ENCODE measurements at places on chromosomes 13 and 19.
A peak's percentile ranks its signal among the peaks of the same experiment; 100 is the strongest.

DNA sequence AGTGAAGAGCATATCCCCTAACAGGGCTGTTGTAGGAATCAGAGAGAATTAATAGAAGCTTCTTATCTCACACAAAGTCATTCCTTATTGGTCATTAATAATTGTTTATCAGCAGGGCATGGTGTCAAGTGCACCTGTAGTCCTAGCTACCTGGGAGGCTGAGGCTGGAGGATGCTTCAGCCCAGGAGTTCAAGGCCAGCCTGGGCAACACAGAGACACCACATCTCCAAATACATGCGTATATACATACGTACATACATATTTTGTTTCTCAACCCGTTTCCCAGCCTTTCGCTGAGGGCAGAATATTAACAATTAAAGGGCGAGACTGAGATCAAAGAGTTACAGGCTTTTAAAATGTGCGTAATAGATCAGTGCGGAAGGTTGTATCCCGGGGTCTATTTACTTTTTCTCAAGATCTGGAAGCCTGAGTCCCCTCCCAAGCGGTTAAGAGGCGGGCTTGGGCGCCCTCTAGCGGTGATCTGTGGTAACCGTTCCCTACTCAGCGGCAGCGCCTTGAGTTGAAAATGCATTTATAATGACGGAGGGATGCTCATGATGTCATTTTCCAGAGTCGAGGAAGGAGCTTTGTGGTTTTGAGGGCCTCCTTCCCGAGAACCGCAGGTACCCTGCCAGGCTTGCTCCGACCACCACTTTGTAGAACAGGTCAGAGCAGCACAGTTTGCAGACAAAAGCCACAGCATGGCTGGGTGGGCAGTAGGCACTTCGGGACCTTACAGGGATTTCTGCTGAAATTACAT, 169.6 kb upstream of the GPR12 start:
- DNase-seq, result peak; percentile 41

- DNase-seq, result no peak
Observed at GRCh38 chr13:32038343-32038742, 6.8 kb downstream of the FRY start.

DNA sequence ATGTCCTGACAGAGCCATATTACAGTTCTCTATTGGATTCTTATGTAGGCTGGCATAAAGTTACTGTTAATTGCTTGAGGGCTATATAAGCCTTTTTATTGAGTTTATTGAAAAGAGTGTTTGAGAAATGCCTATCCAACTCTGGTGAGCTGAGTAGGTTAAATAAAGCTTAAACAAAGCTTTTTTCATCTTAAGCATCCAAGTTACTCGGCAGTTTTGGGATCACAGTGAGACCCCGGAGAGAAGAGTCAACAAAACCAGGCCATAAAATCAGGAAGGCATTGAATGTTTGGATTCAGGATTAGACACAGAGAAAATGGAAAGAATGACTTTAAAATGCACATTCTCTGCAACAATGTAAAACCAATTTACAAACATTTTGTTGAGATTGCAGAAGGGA, 588.5 kb downstream of the DACH1 start:
- DNase-seq, result no peak

- DNase-seq, result no peak
Observed at GRCh38 chr13:111877906-111878305, 189.0 kb upstream of the SOX1 start.

- no peak for DNase-seq
Observed at GRCh38 chr13:111555268-111555808, 234.9 kb downstream of the TEX29 start.

GRCh38 chr19:49389406-49389805, 1.4 kb downstream of the KASH5 start:
- no peak for DNase-seq

DNA sequence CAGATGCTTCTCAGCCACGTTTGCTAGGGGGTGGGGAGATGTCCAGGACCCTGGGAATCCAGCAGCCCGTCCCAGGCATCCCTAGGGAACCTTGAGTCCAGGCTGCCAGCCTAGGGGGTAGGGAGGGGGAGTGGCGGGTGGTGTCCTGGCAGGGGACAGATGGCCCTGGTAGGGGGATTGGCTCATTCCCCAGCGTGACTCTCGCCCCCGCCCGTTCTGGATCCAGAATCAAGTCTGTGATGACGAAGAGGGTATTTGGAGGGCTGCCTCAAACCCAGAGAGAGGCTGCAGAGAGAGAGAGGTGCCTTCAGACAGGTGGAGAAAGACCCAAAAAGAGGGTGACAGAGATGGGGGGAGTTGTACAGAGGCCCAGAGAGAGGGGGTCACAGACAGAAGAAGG, 4.1 kb downstream of the SLC17A7 start:
- DNase-seq, result no peak

DNA sequence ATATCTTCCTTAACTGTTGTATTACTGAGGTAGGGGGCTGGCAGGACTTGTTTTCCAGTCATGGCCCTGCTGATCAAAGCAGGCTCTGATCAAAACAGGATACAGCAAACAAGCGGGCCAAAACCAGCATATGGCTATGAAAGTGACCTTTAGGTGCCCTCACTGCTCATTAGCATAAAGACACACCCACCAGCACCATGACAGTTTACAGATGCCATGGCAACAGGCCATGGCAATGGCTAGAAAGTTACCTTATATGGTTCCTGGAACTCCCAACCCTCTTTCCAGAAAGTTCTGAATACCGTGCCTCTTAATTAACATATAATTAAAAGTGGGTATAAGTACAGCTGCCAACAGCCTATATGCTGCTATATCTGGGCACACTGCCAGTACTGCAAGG, 551.4 kb upstream of the SGCG start:
- DNase-seq, result no peak

DNA sequence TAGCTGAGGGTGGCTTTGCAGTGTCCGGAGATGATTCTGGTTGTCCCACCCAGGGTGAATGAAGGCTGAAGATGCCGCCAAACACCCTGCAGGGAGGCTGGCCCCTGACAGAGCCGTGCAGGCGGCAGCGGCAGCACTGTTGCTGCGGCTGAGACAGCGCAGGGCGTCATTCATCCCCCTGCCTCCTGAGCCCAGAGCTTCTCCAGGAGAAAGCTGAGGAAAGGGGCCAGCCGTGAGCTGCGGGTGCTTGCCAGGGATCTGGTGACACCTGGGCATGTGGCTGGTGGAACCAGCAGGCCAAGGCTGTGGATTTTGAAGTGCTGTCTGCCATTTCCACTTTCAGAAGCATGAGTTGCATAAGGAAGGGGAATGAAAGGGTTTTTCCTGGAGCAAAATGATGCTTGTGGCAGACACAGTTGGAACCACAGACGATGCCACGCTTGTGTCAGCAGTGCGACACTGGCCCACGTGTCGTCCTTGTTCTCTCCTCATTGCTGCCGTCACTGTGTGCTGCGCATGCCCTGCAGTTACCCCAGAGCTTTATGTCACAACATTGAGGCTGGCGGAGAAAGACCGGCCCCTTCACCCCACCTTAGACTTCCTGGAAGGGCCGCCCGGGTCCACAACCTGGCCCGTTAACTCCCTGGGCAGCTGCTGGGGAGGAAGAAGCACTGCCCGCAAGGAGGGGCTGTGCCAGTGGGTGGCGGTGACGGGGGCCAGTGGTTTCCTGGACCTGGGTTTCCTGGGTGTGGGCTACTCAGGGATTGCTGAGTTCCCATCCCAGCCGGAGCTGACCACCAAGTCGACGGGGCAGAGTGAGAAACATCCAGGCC, 22.7 kb downstream of the TFDP1 start:
- DNase-seq, result no peak

GRCh38 chr19:38452430-38453366, 19.2 kb downstream of the RYR1 start:
- DNase-seq, result no peak

GRCh38 chr19:45293682-45294081, 29.0 kb downstream of the CKM start:
- no peak for DNase-seq

GRCh38 chr19:50362030-50362412, 3.4 kb downstream of the NAPSA start:
- DNase-seq, result no peak

- DNase-seq, result peak; percentile 75
Observed at GRCh38 chr13:109840201-109840892, 54.0 kb upstream of the IRS2 start.

GRCh38 chr19:47075941-47076340, 27.5 kb upstream of the TMEM160 start:
- no peak for DNase-seq

- DNase-seq, result no peak
Observed at GRCh38 chr19:7637374-7638256, 705 bp downstream of the STXBP2 start.

- no peak for DNase-seq
Observed at GRCh38 chr13:26771796-26772195, 11.2 kb upstream of the GPR12 start.

DNA sequence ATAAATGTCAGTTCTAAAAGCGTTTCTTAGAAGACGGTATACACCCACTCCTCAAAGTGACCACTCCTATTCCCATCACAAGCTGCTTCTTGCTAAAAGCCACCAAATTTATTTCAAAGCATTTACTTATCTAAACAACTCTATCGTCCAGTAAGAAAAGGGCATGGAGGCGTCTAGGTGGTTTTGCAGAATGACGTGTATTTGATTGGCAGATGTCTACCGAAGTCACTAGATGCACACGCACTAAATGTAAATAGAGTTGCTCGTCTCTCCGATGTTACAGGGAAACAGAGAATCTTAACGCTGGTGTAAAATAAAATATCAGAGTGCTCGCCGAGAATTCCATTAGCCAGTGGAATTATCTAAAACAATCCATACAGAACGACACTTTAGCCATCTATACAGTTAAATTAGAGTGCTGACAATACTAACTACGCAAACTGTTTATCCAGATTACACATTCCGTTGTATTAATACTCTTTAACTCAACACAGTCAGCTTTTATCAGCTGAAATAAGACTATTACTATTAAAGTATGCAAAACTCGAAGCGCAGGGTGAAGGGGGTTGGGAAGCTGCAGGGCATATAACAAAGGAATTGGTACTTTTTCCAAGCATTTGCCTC, 1.9 kb downstream of the KLF12 start:
- DNase-seq, result peak; percentile 24

- DNase-seq, result no peak
Observed at GRCh38 chr19:16259385-16260159, 61.9 kb downstream of the AP1M1 start.

DNA sequence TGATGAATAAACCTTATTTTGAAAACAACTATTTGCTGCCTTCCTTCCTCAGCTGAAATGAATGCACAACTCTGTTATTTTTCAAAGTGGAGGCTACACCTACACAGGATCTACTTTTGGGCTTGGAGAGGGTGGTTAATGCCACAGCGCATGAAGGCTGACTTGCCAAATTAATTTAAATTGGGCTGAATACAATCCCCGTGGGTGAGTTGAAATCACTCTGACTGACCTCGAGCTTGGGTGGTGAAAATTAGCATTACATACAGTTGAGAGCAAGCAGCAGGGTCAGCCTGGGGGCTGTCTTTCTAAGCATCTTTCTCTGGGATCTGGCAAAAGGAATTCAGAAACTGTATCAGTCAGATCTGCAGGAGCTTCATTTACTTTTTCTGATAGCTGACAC, 38.5 kb downstream of the TPT1 start:
- DNase-seq, result no peak

GRCh38 chr19:30441011-30441410, 68.8 kb downstream of the ZNF536 start:
- DNase-seq, result no peak

GRCh38 chr13:101327871-101328270, 88.4 kb downstream of the NALCN start:
- DNase-seq, result no peak

GRCh38 chr19:37988758-37989635, 82.0 kb downstream of the SIPA1L3 start:
- no peak for DNase-seq

DNA sequence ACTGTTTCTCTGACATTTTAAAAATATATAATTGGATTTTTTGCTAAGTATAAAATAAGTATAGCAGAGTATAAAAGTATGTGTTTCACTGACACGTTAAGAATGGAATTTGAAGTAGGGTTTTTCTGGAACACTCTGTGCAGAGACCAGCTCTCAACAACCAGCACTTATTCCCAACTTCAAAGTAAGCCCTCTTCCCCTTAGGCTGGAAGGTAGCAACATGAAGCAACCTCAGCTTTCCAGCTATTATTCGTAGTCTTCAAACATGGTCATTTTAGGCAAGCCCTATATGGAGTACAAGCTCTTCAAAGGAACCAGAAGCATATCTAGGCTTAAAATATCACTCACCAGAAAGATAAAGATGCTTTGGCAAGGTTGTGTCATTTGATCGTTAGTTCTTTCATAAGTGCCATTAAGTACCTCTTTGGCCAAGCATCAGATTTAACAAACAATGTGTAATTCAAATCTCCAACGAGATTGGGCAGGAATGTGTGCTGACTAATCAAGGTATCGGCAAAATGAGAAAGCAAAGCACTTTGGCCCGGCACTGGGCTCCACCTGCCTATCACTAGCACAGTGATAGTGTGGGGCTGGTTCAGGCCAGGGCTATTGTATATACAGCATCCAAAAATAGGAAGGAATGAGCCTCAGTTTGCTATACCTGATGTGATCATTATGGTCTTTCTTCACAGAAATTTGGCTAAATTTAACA, 95.9 kb upstream of the FREM2 start:
- DNase-seq, result no peak

GRCh38 chr13:77729502-77730221, 32.2 kb downstream of the SLAIN1 start:
- DNase-seq, result no peak

GRCh38 chr19:33641956-33642498, 20.3 kb downstream of the CHST8 start:
- no peak for DNase-seq

- no peak for DNase-seq
Observed at GRCh38 chr13:43042410-43042921, 19.1 kb downstream of the DNAJC15 start.

GRCh38 chr19:41735071-41735600, 20.2 kb upstream of the CEACAM6 start:
- no peak for DNase-seq

DNA sequence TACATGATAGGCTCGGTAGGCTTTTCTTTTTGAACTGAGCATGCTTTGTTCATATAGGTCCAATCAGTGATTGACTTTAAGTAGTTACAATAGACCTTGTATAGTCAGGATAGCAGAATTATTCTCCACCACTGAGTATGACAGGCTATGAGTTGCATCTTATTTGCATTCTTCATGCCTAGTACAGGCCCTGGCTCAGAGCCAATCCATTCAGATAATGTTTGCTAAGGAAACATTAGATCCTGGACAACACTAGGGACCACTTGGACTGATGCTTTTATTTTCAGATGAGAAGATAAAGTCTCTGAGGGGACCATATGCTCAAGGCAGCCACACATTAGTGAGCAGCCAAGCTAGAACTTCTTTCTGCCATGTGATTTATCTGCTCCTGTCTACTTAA, 133.9 kb downstream of the KL start:
- no peak for DNase-seq

GRCh38 chr13:98485561-98485960, 91.3 kb downstream of the STK24 start:
- no peak for DNase-seq

GRCh38 chr19:51365965-51366388, at the start of gene ETFB:
Gene ETFB (minus strand): TSS chr19:51366388. CDS start chr19:51366326, 62 bp downstream.
- no peak for DNase-seq

- DNase-seq, result no peak
Observed at GRCh38 chr19:46205183-46205984, 24.2 kb upstream of the IGFL1 start.

- DNase-seq, result peak; percentile 89
Observed at GRCh38 chr13:78228940-78229339, 310.3 kb upstream of the EDNRB start.

All from astrocyte (in vitro differentiated cells and primary cell).